ENCODE measurements at places on chromosomes 4 and X.

DNA sequence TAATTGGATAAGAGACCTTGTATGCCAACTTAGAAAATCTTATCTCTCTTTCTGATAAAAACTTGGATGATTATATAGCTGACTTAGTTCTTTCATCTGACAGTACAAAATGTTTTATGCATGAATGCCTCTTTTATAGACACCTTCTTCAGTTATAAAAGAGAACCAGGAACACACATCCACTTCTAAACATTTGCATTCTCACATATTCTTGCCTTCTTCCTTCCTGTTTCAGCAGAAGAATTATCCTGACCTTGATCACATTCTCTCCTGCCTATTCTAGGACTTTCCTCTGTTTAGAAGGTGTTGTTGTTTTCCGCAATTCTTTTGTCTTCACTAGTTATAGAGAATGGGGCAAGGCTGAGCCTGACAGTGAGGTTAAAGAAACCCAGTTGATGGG, 80.9 kb downstream of the LARP7 start:
- no peak for DNase-seq

DNA sequence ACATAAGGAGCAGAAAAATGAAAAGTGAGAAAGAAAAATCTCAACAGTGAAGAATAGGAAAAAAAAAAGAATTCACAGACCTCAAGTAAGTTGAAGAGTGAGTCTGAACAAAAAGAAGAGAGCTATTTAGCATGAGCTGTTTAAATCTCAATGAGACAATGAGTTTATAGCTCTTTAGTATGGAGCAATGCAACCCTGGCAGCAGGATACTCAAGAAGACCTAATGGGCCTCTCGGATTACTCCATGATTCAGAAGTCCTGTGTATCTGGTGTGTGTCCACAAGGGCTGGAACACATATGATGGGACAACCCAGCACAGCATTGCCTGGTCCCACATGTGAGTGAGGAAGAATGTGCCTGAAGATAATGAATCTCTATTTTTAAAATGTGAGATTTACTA, 563.1 kb upstream of the INTU start:
- no peak for DNase-seq

DNA sequence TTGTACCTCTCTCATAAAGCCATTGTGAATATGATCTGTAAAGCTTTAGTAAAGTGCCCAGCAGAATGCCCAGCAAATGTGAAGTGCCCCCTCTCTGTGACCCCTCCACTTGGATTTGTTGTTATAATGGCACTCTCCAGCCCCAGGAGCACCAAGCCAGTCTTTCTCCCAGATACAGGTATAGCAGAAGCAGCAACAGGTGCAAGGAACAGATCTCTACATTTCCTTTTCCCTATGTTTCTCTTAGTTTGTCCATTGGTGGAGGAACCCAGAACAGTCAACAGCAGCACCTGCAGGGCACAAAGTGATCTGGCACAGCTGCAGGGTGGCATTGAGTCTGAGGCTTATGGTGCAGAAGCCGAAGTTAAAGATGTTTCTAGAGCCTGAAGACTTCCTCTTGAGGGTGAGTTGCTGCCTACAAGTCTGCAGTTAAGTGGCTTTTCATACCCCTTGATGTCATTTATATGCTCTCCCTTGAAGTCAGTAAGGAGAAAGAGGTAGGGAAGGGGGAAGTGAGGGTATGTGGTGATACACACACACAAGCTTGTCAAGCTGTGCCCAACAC, 16.1 kb upstream of the CXCL3 start:
- no peak for DNase-seq

DNA sequence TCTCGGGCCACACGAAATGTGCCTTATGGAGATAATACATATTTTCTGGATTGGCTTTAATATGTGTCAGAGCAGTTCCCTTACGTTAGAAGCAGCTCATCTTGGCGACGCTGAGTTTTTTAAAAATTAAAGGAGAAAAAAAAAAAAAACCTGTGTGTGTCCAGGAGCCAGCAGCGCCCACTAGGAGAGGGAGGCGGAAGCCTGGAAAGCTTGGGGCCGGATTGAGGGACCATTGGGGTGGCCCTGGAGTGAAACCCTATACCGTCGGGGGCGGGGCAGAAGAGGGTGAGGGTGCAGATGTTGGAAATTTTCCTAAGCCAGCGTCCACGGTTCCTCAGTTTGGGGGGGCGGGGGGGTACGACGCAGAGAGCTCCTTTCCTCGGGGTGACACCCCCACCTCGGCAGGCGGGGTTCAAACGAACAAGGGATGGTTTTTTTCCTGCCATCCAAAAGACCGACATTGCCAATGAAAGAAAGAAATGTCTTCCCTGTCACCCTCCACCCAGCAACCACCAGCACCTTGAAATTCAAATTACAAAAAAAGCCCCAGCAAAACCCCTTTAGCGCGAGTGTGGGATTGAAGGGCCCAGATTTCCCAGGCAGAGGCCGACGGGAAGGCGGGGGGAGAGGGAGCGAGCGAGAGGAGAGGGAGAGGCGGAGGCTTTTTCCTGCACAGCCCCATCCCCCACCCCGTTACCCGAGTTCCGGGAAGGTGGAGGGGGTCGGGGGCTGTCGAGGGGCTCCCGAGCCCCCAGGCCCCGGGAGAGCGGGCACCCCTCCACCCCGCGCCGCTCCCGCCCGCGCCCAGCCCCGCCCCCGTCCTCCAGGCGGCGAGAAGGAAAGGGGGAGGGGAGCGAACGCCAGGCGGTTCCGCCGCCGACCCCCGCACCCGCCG, 859 bp downstream of the SMARCA1 start:
- DNase-seq = peak; percentile 57

- DNase-seq = no peak
Measured at GRCh38 chrX:138411048-138411447, 300.5 kb downstream of the FGF13 start.

- DNase-seq = peak; percentile 89
Measured at GRCh38 chr4:55358668-55359067, 12.6 kb downstream of the SRD5A3 start.

DNA sequence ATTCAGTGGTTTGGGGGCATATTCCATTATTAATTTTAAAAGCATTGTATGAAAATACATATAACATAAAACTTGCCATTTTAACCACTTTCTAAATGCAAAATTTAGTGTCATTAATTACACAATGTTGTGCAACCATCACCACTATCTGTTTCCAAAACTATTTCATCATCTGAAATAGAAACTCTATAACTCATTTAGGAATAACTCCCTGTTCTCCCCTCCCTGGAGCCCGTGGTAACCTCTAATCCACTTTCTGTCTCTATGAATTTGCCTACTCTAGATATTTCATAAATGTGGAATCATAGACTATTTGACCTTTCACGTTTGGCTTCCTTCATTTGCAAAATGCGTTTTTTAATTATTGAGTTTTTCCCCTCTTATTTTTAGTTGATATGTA, 101.4 kb upstream of the GPC4 start:
- DNase-seq = no peak

- DNase-seq = no peak
Measured at GRCh38 chr4:70935038-70935695, 33.0 kb downstream of the MOB1B start.

DNA sequence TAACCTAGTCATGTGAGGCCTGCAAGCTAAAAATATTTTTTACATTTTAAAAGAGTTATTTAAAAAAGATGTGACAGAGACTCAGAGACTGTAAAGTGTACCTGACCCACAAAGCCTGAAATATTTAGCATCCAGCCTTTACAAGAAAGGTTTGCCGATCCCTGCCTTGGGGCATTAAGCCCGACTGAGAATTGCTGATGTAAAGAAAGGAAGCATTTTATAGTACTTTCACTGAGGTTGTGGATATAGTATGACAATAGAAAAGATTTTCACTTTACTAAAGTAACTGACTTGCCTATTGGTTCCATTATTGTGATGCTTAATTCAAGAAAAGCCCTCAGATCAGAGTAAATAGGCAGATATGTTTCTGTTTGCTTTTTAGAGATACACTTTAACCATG, 17.0 kb downstream of the STK26 start:
- no peak for DNase-seq

DNA sequence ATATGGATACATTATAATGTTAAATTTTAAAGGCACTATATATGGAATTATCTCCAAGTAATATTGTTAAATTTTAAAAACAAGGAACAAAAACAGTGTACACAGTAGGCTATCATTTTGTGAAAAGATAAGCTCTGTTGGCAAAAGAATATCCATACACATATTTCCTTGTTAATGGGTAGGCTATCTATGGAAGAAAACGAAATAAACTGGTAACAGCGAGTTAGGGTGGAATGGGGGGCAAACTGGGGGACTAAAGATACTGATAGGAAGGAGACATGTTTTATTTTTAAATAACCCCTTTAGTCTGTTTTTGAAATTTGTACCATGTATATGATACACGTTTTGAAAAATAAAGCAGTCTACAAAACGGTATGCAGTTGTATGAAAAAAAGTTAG, 3.6 kb upstream of the TSPAN5 start:
- DNase-seq = no peak

DNA sequence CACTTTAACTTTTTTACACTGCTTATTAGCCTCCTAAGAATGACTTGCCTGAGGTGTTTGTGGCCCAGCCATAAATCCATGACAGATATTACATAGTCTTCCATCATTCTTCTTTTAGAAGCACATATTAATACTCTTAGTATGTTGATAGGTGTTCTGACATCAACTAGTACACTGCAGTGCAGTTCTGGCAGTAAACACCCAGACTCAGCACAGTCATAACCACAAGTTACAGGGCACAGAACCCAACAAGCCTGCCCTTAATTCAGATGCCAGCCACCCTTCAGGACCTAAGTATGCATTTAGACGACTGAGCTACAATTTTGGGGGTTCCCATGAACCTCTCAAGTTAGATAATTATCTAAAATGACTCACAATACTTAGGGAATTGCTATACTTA, 36.5 kb upstream of the GUCY1B1 start:
- no peak for DNase-seq

DNA sequence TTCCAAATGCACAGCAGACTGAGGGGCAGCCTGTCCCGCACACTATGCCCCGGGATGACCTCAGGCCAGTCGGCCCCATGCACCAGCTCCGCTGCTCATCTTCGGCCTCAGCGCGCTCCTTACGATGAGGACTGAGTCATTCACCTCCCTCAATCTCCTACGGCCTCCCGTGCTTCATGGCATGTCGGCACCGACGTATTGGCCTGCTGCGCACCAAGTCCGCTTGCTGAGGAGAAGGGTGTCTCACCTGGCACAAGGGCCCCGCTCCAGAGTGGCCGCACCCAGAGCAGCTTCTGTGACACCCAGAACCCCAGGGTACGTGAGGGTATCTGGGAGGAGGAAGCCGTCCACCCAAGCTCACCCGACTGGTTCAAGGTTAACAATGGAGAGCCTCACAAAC, 35.5 kb downstream of the GAK start:
- no peak for DNase-seq

GRCh38 chr4:147244786-147245185, 236.1 kb upstream of the EDNRA start:
- DNase-seq = no peak

DNA sequence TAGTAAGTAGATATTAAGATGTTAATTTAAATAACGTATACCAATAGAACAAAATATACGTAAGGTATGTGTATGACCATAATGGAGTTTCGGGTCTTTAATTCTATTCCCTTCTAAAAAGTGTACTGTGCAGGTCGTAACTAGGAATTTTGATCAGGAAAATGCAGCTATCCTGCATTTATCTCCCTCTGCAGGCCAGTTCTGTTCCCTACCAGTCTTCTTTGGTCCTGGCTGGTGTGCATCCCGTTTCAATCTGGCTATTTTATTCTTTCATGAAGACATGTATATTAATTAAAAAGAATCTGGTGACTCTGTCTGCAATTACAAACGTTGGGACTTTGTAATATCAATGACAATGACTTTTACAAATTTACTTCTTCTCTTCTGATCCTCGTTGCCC, 534.1 kb upstream of the AADAT start:
- DNase-seq = no peak

GRCh38 chr4:17368408-17368807, 143.5 kb downstream of the QDPR start:
- no peak for DNase-seq

GRCh38 chrX:119273420-119274192, 37.5 kb downstream of the PGRMC1 start:
- peak; percentile 31 for DNase-seq

Measured in AG08395 (cell line).